Ascending aorta (tissue), 2 donors: ENCODE measurements at places on chromosomes 6 and 20. TPM values are rescaled to one million over a fixed set of nuclear protein-coding genes. Genes with fewer than 3 reads are reported as not detected.
A peak's percentile ranks its signal among the peaks of the same experiment; 100 is the strongest.

GRCh38 chr6:129981598-129981997 lies 36.8 kb upstream of the L3MBTL3 start:
- DNase-seq = no peak
- H3K27ac ChIP-seq = no peak overlapping the region
- no peaks in the 10 kb centered on the region for H3K27me3 ChIP-seq
- no peaks in the 10 kb centered on the region for H3K36me3 ChIP-seq

DNA sequence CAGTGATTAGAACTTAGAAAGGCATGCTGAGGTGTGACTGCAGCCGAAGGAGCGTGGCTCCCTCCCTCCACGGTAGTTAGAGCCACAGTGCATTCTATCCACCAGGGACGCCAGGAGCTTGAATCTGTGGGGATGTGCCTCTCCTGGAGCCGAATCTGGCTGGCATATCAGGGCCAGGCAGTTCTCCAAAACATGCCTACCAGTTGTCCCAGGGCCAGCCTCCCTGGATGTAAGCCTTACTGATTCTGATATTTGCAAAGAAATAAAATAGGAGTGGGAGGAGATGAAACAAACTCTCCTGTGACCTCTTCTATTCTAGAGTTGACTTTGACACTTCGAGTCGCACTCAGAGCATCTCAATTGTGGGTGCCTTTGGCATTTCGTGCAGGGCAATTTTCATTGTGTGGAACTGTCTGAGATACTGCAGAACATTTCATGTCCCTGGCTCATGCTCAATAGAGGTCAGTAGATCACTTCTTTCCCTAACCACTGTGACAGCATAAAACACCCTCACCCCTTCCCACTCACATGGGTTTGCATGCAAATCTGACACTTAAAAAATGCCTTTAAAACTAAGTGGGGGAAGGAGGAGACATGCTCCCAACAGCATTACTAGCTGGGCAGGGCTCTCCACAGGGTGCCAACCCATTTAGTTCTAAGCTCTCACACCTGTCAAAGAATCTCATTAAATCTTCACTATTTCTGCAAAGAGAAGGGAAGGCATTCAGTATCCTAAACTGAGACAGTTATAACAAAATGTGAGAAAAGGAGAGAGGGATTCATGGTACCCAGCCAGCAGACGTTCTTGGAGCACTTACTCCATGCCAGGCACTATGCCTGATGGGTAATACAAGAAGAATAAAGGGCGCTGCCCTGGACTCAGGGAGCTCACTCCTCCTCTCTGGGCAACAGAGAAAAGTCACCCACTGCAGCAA lies 378.9 kb downstream of the PREX1 start:
- H3K4me1 ChIP-seq = no peaks in the 10 kb centered on the region
- no peak overlapping the region for H3K4me3 ChIP-seq
- H3K27ac ChIP-seq = no peak overlapping the region
- H3K27me3 ChIP-seq = no peaks in the 10 kb centered on the region
- H3K36me3 ChIP-seq = no peaks in the 10 kb centered on the region

The RHAG gene
- not detected for total RNA-seq

The ARFGEF3 gene
- total RNA-seq = 1.8 TPM

DNA sequence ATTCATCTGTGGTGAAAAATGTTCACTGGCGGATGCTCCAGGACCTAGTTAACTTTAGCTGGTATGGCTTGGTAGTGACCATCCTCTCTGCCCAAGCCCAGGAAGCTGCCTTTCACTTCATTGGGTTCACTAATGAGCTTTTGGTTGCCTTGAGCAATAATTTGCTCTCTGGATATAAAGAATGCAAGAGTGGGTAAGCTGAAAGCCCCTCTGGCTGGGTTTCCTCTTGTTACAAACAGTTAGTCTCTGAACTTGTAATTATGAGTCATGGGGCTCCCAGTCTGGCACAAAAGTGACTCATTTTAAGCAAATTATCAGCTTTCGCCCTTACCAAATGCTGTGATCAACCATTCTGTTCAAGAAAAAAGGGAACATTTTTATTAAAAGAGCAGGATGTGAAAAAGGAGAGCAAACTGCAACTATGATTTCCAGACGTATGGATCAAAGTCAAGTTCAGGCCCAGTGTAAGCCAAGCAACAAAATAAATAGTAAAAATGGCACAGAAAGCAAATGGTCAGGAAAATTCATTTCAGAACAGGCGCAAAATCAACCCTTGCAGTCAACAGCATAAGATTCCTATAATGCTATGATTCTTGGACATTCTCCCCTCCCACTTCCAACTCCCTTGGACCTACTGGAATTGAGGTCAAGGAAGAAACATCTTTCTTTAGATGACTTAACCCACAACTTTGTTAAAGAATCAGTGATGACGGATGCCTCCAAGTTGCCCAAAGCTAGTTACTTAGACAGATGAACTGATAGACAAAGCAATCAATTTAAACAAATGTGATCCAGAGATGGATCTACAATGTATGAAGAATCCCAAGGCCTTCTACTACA lies 130.0 kb upstream of the KCNK16 start:
- H3K36me3 ChIP-seq = no peaks in the 10 kb centered on the region
- H3K27ac ChIP-seq = no peak overlapping the region
- no peaks in the 10 kb centered on the region for H3K4me1 ChIP-seq
- H3K4me3 ChIP-seq = no peak overlapping the region
- H3K27me3 ChIP-seq = no peaks in the 10 kb centered on the region

GRCh38 chr20:62607366-62608217 lies 34.7 kb upstream of the SLCO4A1 start:
- no peak for DNase-seq
- H3K4me3 ChIP-seq = no peak overlapping the region
- no peaks in the 10 kb centered on the region for H3K36me3 ChIP-seq
- peaks cover 3% of the 10 kb centered on the region for H3K4me1 ChIP-seq
- no peaks in the 10 kb centered on the region for H3K27me3 ChIP-seq
- no peak overlapping the region for H3K27ac ChIP-seq

The SLC17A3 gene
- not detected for total RNA-seq

- H3K36me3 ChIP-seq = no peaks in the 10 kb centered on the region
- no peak for DNase-seq
- H3K4me3 ChIP-seq = peak overlapping the region; percentile 73
- H3K27ac ChIP-seq = no peak overlapping the region
- H3K4me1 ChIP-seq = peaks cover 5% of the 10 kb centered on the region
Observed at GRCh38 chr6:98836025-98836961, 1.9 kb downstream of the POU3F2 start.

The NKX2-4 gene
- total RNA-seq = not detected

- H3K36me3 ChIP-seq = no peaks in the 10 kb centered on the region
- H3K27me3 ChIP-seq = no peaks in the 10 kb centered on the region
- DNase-seq = no peak
- H3K4me3 ChIP-seq = no peak overlapping the region
- no peaks in the 10 kb centered on the region for H3K4me1 ChIP-seq
- H3K27ac ChIP-seq = no peak overlapping the region
Observed at GRCh38 chr6:23412770-23413169, 713.2 kb upstream of the NRSN1 start.

The SLC2A10 gene
- 13.1 TPM for total RNA-seq

GRCh38 chr6:39901116-39901655 lies 33.1 kb downstream of the MOCS1 start:
- H3K4me3 ChIP-seq = no peak overlapping the region
- DNase-seq = no peak
- peaks cover 51% of the 10 kb centered on the region for H3K36me3 ChIP-seq
- H3K27me3 ChIP-seq = no peaks in the 10 kb centered on the region

DNA sequence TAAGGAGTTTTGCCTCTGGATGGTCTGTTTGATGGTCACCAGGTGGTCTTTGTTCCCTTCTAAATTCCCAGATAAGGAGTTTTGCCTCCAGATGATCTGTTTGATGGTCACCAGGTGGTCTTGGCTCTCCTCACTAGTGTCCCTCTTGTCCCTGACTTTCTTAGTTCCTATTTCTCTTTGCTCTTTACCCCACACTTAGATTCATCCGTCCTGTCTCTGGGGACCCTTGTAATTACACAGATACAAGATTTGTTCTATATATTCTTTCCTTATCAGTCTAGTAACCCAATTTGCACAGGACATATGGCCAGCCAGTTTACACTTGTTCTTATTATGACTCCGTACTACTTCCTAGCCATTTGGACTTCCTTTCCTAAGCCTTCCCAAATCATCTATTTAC lies 84.0 kb upstream of the B3GAT2 start:
- H3K4me1 ChIP-seq = no peaks in the 10 kb centered on the region
- no peak overlapping the region for H3K4me3 ChIP-seq
- DNase-seq = no peak
- no peaks in the 10 kb centered on the region for H3K27me3 ChIP-seq
- H3K27ac ChIP-seq = no peak overlapping the region

DNA sequence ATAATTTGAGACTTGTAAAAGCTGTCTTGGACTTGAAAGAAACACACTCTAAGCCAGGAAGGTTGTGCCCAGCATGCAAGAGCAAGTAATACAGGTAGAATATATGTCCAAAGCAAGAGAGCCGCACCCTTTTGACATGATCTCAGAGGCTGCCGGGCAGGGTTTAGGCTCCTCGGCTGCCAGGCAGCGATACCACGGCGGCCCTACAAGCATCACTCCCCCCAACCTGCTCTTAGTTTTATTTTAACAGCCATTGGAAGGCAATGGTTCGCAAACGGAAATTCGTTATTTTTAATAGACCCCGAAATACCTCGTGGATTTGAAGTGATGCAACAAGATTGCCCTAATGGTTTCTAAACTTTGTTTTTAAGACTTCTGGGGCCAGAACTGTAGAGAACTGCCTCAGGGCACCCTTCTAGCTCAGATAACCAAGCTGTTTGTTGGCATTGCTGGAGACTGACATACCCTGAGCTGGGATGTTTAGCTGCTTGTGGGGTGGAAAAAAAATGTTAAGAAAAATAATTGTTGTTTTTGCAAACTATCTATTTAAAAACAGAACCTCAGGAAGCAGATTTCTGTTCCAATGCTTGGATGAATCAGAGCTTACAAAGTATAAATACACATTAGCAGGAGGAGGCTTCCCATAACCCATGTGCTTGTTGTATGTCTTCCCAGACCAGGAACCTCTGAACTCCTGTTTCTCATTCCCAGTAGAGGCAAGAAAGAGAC lies 39.0 kb downstream of the JAG1 start:
- DNase-seq = no peak
- no peaks in the 10 kb centered on the region for H3K36me3 ChIP-seq
- H3K27ac ChIP-seq = peak overlapping the region; percentile 100
- H3K27me3 ChIP-seq = no peaks in the 10 kb centered on the region
- peaks cover 51% of the 10 kb centered on the region for H3K4me1 ChIP-seq

- no peak for DNase-seq
- no peaks in the 10 kb centered on the region for H3K4me1 ChIP-seq
- H3K36me3 ChIP-seq = no peaks in the 10 kb centered on the region
- no peak overlapping the region for H3K27ac ChIP-seq
Observed at GRCh38 chr6:5287205-5287965, 26.1 kb downstream of the FARS2 start.

The FHL5 gene
- 128 TPM for total RNA-seq

The RSPH9 gene
- not detected for total RNA-seq

GRCh38 chr6:125597411-125598253 lies 151.8 kb upstream of the HEY2 start:
- no peaks in the 10 kb centered on the region for H3K27me3 ChIP-seq
- no peak overlapping the region for H3K4me3 ChIP-seq
- H3K36me3 ChIP-seq = no peaks in the 10 kb centered on the region
- H3K4me1 ChIP-seq = peaks cover 4% of the 10 kb centered on the region

DNA sequence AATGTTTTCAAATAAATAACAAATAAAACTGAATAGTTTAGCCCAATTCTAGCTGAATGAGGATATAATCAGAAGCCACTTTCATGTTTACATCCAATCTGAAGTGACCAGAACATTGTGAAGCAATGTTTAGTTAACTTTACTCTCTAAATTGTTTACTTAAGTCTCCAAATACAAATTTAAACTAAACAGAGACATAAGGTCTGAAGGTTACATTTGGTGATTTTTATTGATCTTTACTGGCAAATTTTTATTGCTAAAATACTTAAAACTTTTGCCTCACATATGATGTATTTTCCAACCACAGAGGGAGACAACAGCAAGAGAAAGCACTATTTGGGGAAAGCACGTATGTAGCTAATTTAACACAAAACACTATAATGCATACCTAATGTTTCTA lies 106.8 kb upstream of the THEMIS start:
- no peaks in the 10 kb centered on the region for H3K27me3 ChIP-seq
- no peak overlapping the region for H3K4me3 ChIP-seq
- no peak for DNase-seq

GRCh38 chr6:98904096-98904495 lies 43.6 kb downstream of the FBXL4 start:
- H3K4me1 ChIP-seq = no peaks in the 10 kb centered on the region
- no peak overlapping the region for H3K27ac ChIP-seq
- H3K27me3 ChIP-seq = no peaks in the 10 kb centered on the region
- H3K4me3 ChIP-seq = no peak overlapping the region
- H3K36me3 ChIP-seq = peaks cover 38% of the 10 kb centered on the region

DNA sequence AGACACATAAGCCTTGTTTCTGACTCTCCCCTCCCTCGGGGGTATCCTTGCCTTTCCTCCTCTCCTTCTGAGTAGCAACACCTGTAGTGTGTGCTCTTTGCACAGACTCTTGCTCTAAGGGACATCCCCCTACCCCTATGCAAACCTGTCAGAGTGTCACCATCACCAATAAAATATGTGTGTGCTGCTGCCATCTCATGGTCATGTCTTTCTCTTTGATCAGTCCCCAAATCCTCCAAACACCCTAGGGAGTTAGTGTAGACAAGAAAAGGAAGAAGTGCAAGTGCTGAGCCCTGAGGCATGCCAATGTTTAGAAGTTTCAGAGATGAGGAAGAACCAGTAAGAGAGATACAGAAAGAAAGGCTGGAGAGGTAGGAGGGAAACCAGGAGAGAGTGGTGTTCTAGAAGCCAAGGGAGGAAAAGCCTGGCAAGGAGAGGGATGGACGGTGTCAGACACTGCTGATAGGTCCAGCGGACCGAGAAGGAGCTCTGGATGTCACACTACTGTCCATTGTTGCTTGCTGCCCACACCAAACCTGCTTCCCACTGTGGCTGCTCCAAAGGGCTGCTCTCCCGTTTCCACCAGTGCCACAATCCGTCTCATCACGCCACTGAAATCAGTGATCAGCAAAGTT lies 16.4 kb downstream of the TRMT6 start:
- no peak overlapping the region for H3K4me3 ChIP-seq
- no peak for DNase-seq
- no peak overlapping the region for H3K27ac ChIP-seq
- H3K4me1 ChIP-seq = no peaks in the 10 kb centered on the region
- H3K27me3 ChIP-seq = no peaks in the 10 kb centered on the region

DNA sequence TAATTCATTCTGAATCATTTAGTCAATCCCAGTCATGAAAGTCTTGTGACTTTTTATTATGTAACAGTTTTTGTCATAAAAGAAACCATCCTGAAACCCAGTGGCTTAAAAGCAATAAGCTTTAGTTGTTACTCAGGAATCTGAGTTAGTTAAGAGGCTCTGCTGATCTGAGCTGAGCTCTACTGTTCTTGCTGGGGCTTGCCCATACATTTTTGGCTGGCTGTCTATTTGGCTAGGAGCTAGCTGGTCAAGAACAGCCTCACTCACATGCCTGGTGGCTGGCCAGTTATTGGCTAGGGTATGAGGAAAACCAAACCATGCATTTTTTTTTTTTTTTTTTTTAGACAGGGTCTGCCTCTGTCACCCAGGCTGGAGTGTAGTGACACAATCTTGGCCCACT lies 10.6 kb downstream of the TCF21 start:
- H3K27ac ChIP-seq = no peak overlapping the region
- no peak for DNase-seq
- H3K4me3 ChIP-seq = no peak overlapping the region
- H3K36me3 ChIP-seq = no peaks in the 10 kb centered on the region

The PI16 gene
- total RNA-seq = 33.5 TPM

- DNase-seq = no peak
- H3K27ac ChIP-seq = no peak overlapping the region
- no peaks in the 10 kb centered on the region for H3K36me3 ChIP-seq
- H3K27me3 ChIP-seq = no peaks in the 10 kb centered on the region
- no peaks in the 10 kb centered on the region for H3K4me1 ChIP-seq
Observed at GRCh38 chr6:119035459-119035858, 43.0 kb downstream of the FAM184A start.
